ENCODE measurements at places on chromosomes 6 and 20.

DNA sequence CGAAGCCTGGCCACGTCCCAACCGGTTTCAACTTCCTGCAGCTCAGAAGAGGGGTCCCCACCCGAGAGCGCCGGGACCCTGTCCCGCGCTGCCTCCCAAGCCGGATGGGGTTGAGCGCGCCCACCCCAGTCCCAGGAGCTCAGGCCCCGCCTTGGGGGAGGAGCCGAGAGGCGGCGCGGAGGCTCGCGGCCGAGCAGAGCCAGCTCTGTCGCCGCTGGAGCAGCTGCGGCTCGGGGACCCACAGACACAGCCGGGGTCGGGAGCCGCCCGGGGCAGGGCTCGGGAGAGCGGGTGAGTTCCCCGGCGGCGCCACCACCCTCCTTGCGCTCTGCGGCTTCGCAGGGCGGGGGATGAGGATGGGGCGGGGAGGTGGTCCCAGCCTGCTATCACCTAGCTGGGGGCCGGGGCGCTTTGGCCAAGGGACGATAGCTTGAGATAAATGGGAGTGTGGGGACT is at the start of gene PPP1R16B:
Gene PPP1R16B, plus strand, starts transcription at position 196 of the 456 bp plus-strand sequence. CDS start 30,229 bp downstream, outside the sequence.
- peak; percentile 92 for DNase-seq

GRCh38 chr6:169008641-169009257 is 244.9 kb downstream of the THBS2 start:
- DNase-seq: no peak

- no peak for DNase-seq
Observed at GRCh38 chr6:17831135-17831534, 124.4 kb upstream of the NUP153 start.

- DNase-seq: no peak
Observed at GRCh38 chr20:5845681-5846615, 95.7 kb downstream of the SHLD1 start.

DNA sequence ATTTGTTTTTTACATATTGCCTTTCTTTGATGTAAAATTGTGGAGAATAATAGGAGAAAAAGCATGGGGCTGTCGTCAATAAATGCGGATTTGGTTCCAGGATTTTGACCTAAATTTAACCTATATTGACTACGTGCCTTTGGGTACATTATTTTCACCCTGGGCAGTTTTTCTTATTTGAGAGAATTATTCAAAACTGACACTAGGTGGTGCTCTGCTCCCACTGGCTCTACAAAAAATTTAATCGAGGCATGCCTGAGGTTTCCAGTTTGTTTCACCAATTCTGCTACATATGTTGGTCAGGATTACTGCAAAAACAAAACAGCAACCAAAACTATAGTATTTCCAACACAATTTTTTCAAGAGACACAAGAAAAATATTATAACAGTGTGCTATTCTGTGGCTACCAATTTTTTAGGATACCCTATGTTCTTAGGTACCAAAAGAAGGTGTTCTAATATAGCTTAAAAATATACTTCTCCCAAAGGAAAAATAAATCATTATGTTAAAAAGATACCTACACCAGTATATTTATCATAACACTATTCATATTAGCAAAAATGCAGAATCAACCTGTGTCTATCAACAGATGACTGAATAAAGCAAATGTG is 48.6 kb upstream of the FABP7 start:
- DNase-seq: no peak

DNA sequence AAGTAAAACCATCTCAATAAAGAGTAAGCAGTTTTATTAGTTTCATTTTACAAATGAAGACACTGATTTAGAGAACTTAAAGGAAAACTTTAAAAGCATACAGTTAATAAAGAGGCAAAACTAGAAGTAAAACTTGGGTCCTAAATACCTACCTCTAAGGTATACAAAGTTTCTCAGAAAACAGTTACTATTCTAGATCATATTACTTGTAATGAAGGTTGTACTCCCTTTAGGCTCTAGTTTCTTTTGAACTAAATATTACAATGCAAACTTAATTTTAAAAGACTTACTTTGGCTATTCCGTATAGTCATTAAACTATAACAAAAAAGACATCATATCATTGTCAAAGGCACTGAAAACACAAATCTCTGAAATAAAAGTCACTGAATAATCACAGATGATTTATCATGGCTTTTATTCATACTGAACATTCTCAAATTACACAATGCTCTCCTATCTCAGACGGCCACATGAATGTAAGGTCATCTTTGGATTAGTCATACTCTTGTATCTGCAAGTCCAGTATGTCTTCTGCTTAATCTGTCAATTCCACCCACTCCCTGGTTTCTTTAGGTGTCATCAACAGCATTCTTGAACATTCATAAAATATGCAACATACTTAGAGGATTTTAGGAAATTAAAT is 361.6 kb upstream of the RUNX2 start:
- DNase-seq: no peak

GRCh38 chr20:19363476-19363875 is 151.0 kb downstream of the SLC24A3 start:
- DNase-seq: no peak

GRCh38 chr6:40953486-40953885 is 85.5 kb downstream of the UNC5CL start:
- DNase-seq: no peak

- no peak for DNase-seq
Observed at GRCh38 chr6:69294862-69295261, 501.9 kb downstream of the LMBRD1 start.

DNA sequence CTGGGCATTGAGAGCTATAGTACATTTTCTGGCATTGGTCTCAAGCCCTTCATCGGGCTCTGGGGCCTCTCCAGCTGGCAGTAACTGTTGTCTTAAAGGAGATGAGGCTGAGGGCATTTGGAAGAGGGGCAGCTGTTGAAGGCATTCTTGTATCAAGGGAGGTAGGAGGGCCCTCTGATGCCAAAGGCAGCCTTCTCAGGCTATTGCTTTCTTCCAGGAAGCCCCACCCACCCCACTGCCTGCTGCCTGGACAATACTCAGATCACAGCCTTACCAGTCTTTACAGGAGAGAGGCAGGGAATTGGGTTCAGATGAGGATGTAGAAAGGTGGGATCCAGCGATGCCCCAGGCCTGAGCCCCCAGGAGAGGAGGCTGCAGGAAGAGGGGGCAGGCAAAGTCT is 46.0 kb downstream of the CPXM1 start:
- no peak for DNase-seq

GRCh38 chr20:40961686-40962640 is 66.7 kb upstream of the TOP1 start:
- peak; percentile 54 for DNase-seq

DNA sequence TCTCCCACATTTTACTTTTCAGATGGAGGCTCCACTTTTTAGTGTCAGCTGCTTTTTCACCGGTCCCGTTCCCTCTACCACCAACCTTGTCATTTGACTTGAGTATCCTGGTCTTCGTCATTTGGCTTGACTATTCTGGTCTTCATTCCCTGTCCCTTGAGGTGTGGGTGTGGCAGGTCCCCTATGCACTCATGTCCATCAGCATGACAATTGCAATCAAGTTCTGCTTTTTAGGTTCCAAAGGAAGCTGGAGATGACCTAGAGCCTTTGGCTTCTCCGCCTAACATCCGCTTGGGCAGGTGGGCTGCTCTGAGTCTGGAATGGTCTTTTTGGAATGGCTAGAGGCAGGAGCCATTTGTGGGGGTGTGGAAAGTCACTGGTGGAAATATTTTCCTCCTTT is 99.8 kb upstream of the MLN start:
- DNase-seq: no peak

DNA sequence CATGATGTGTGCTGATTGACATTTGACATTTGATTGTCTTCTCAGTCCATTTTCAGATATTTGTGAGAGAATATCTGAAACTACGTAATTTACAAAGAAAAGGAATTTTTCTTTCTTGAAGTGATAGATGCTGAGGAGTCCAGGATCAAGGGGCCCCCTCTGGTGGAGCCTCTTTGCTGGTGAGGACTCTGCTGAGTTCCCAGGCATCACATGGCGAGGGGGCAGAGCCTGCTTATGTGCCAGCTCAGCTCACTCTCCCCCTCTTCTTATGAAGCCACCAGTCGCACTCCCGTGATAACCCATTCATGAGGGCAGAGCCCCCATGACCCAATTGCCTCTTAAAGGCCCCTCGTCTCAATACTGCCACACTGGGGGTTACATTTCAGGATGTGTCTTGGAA is 91.3 kb downstream of the RPP40 start:
- DNase-seq: no peak

GRCh38 chr20:46030284-46031013 is 1.4 kb downstream of the SLC12A5 start:
- DNase-seq: no peak

GRCh38 chr6:109060571-109060970 is 34.1 kb downstream of the SESN1 start:
- DNase-seq: no peak

DNA sequence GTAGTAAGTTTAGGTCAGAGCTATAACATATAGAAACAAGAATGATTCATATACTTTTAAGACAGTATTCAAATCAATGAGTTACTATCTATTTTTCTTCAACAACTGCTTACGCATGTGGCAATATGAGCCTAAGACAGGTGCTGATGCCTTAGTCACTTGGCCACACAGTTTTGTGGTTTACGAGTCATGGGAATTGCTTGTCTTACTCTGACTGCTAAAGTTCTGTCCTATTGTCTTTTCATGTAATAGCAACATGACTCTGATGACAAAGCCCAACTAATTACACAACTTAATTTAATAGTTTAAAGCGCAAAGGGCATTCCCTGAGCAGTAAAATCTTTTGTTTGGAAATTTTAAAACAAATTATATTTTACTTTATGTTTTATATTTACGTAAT is 159.3 kb upstream of the CENPW start:
- no peak for DNase-seq

DNA sequence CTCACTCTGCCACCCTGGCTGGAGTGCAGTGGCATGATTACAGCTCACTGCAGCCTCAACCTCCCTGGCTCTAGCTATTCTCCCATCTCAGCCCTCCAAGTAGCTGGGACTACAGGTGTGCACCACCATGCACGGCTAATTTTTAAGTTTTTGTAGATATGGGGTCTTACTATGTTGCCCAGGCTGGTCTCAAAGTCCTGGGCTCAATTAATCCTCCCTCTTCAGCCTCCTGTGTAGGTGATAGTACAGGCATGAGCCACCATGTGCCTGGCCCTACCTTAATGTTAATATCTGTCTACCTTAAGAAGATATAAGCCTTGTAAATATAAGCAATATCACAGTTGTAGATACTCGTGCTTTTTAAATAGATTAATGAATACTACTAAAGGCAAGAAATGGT is 16.7 kb downstream of the EEF1A1 start:
- DNase-seq: no peak

- no peak for DNase-seq
Observed at GRCh38 chr20:50932691-50933280, 1.5 kb upstream of the ADNP start.

DNA sequence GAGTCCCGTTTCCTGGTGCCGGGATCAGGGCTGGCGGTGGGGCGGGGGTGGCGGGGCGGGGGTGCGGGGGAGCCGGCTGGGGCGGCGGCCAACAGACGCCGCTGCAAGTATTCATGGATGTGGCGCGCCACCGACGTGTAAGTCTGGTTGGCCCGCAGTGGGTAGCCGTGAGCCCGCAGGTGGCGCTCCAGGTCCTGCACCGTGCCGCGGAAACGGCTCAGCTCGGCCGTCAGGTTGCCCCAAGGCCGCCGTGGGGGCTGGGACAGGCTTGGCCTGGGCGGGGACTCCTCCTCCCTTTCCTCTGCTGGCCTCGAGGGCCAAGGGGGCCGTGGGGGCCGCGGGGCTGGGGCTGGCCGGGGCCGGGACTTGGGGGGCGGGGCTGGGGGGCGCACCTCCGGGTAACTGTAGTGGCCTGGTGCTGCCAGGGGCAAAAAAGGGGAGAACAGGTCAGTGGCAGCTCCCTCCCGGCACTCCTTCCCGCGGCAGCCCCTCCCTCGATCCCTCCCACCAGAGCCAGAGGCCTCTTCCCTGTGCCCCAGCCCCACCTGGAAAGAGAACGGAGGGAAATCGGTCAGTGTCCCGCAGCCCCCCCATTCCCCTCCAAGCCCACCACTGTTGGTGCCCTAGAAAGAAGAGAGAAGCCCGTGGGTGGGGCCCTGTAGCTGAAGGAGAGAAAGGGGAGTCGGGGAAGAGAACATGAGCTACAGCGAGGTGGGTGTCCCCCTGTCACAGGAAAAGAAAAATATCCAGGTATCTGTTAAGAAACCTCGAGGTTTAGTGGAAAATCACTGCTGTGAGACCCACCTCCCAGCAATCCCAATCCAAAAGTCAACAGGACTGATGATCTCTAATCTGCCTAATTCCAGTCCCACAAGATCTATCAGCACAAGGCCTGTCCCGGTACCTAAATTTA is 21.3 kb downstream of the TNXB start:
- DNase-seq: peak; percentile 85

DNA sequence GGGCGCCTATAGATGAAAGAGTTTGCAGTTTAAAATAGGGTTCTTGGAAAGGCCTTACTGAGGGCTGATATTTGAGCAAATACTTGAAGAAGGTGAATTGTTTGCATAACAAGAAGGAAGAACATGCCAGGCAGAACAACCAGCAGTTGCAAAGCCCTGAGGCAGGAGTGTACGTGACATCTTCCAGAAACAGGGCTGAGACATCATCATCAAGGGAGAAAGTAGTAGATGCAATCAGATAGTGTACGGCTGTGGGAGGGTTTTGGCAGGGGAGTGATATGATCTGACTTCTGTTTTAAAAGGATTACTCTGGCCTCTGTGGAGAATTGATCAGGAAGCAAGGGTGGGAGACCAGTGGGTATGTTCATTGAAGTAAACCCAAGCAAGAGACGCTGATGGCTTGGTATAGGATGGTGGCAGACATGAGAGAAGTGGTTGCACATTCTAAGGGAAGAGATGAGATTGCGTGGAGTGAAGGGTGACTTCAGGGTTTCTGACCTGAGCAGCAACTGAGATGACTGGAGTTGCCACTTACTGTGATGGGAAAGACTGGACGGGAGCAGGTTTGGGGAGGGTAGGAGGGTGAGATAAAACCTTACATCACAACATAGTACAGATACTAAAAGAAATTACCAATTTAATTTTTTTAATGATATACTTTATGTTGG is 28.8 kb downstream of the RIOK1 start:
- no peak for DNase-seq

DNA sequence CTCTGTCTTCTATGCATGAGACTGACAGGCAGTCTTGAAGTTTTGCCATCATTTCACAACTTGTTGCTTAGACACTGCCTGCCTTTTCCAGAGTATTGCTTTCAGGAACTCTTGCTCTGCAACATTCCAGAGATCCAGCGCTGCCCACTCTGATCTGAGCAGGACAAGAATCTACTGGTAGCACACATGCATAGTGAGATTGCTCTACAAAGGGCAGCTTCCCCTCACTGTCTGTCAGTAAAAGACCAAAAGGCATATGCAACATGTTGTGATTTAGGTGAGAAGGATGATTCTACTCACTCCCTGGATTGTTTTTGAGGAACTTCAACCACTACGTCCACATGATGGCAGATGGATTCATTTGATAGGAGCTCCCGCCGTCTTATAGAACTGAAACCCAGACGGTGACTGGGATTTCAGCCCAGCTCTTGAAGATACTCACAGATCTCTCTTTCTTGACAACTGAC is 259.1 kb downstream of the ARID1B start:
- DNase-seq: no peak

DNA sequence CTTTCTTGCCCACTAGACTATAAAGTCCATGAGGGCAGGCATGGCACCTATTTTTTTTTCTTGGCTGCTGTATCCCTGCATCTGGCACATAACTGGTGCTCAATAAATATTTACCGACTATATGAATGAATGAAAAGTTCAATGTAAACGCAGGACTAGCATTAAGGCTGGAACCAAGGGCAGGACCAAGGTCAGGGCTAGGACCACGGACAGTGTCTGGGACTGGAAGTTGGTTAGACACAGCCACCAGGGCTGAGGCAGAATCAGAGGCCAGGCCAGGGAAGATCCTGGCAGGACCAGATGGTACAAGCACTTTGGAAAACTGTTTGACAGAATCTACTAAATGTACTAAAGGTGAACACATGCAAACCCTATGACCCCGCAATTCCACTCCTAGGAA is 3.7 kb downstream of the TNXB start:
- no peak for DNase-seq
